ENCODE measurements at places on chromosomes 1 and 21. TPM values are rescaled to one million over a fixed set of nuclear protein-coding genes. Genes with fewer than 3 reads are reported as not detected.

TDRD5 gene
- 1.2 TPM for total RNA-seq

SPRR2G gene
- not detected for total RNA-seq

CFHR2 gene
- total RNA-seq = not detected

EPHA8 gene
- 1.2 TPM for total RNA-seq

POU3F1 gene
- total RNA-seq = 6.1 TPM

Measured in temporal lobe (tissue), 4 donors.